Bronchial smooth muscle cell (primary cell): ENCODE measurements at places on chromosomes 6 and 20. TPM values are rescaled to one million over a fixed set of nuclear protein-coding genes. Genes with fewer than 3 reads are reported as not detected.

Gene HCRTR2
- not detected in 2 replicates for total RNA-seq

Gene SLC4A11
- 0.94 and 1.7 TPM in 2 replicates for total RNA-seq

Gene ZSWIM3
- total RNA-seq, result 5.0 and 7.0 TPM in 2 replicates

Gene FOXA2
- 0.09 TPM in 1 of 2 replicates, not detected in the other for total RNA-seq

Gene BPIFA1
- total RNA-seq, result not detected in 2 replicates
